Substantia nigra (tissue), 51 donors: ENCODE measurements at places on chromosomes 13 and 19.

GRCh38 chr13:84844473-84844872 lies 954.7 kb downstream of the SLITRK6 start:
- no peak for DNase-seq

DNA sequence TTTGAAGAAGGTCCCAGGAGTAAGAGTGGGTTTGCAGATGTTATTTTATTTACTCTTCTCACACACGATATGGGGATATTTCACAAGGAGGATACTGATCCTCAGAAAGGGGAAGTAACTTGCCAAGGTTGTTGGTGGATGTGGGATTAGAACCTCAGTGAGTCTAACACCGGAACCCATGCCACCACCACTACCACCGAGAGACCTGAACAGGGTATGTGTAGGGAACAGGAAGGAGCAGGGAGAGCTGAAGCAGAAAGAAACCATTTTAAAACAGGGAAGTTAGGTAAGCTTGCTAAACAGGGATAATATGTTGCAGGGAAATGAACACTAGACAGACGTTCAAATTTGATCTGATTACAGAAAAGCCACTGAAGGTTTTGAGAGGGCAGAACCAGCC lies 11.6 kb upstream of the CEACAM3 start:
- DNase-seq: no peak

DNA sequence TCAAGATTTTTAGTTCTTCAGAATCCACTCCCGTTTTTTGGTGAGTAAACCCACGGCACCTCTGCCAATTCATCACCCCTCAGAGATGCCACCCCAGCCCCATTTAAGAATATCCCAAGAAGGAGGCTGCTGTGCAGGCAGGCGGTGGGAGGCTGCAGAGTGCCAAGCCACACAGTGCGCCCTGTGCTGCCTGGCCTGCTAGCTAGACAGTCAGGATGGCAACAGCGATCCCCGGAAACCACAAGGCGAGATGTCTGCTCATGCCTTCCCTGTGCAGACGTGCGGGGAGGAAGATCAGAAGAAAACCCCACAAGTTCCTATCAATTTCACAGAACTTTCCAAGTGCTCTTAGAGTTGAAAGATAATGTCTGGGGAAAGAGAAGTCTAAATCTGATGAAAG lies 64.8 kb upstream of the GPR183 start:
- DNase-seq: peak; percentile 63

GRCh38 chr13:60169239-60170031 lies 5.7 kb upstream of the DIAPH3 start:
- DNase-seq: no peak

DNA sequence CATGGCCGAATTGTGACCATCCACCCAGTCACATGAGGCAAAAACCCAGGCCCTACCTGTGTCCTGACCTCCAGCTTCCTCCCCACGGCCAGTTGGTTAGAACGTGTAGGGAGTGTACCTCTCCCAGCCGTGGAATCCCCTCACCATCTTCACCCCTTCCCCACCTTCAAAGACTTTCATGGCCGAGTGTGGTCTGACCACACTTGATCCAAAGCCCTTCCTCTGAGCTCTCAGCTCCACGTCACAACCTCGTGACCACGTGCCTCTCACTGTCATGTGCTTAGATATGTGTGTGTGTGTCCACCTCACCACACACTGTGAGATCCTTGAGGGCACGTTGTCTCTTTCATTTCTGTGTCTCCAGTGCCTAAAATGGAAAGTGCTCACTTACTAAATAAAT lies 48.6 kb upstream of the UBE2L5 start:
- no peak for DNase-seq

DNA sequence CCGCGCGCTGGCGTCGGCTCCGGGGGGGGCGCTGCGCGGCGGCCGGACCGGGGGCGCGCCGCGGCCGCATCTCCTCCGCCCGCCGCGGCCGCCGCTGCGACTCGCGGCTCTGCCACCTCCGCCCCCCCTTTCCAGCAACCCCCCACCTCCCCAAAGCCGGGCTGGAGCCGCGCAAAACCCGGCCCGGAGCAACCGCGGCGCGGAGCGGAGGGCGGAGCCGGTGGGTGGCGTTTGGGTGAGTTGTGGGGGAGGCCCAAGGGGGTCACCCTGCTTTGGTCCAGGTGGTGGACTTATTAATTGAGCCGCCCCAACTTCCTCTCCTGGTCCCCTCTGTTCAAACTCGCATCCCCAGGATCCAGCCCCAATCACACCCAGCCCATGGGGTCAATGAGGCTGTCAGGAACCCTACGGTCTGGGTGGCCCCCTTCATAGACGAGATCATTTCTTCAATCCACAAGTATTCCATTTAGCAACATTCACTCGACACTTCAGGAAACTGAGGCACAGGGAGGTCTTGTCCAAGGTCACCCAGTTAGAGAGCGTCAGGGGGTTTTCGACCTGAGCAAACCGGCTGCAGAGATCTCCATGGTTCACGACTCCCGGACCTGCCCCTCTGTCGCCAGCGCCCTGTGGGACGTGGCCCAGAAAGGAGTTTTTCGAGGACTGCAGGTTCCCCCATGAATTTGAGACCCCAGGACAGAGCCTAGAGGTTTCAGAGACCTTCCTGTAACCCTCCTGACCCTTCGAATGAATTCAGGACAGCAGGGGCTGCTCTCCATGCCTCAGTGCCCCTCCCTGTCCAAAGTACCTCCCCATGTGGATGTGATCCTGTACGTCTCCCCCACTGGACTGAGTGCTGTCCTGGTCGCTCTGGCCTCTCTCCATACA lies 22.4 kb upstream of the SEMA6B start:
- DNase-seq: no peak

GRCh38 chr19:16252459-16253205 lies 54.9 kb downstream of the AP1M1 start:
- peak; percentile 32 for DNase-seq

DNA sequence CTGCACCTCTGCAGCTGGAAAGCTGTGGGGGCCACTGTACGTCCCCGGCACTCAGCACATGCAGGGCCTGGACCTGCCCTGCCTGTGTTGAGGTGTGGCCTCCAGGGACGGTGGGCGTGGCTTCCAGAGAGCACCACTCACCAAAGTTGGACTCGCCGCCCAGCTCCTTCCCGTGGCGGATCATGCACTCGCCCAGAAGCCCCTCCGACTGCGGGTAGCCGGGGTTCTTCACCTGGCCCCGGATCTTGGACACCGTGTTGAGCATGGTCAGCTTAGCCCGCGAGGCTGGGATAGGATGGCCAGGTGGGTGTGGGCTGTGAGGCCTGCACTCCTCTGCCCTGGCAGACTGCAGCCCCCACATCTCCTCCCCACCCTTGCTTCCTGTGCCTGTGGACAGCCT lies 22.0 kb downstream of the MPND start:
- no peak for DNase-seq

- DNase-seq: no peak
These were observed 724.5 kb downstream of the SLITRK6 start for GRCh38 chr13:85074543-85075313.

DNA sequence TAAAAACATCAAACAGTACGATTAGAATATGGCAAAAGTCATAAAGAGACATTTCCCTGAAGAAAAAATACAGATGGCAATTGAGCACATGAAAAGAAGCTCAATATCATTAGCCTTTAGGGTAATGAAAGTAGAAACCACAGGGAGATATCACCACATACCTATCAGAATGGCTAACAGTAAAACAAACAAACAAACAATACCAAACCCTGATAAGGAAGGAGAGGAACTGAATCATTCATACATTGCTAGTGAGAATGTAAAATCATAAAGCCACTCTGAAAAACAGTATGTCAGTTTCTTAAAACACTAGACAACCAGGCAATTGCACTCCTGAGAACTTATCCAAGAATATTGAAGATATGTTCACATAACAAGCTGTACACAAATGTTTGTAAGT lies 1342.5 kb upstream of the SLC10A2 start:
- DNase-seq: no peak

- DNase-seq: no peak
These were observed 2.4 kb downstream of the CCDC194 start for GRCh38 chr19:17391371-17392151.

DNA sequence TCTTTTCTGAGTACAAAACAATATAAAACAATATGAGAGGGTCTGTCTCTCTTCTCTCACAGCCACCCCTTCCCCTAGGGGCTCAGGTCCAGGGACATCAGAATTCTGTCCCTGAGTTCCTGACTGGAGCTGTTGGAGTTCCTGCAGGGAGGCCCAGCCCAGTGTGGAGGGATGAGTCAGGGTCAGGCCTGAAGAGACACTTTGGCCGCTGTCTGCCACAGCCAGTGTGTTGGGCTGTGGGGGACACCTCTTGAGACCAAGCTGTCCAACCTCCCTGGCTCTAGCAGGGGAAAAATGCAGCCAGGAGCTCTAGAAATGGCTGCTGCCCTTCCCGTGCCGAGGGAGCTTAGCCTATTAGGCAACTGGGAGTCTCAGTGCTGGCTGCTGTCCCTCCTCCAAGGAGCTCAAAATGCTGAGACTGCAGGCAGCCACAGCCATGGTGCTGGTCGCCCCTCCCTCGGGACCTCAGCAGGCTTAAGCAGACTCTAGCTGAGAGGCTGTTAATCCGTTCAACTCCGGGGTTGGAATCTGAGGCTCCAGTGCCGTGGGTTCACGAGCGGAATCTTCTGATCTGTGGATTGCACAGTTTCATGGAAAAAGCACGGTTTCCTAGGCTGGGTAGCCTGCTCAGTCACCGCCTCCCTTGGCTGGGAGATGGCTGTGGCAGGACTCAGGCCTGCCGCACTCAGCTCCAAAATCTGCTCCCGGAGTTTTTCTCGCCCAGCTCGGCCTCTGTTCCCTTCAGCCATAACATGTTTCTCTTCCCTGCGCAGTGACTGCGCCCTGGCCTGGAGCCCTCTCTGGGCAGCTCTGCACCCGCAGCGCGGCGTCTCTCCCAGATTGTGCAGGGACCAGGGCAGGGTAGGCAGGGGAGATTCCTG lies 3.8 kb upstream of the ZNF626 start:
- DNase-seq: peak; percentile 9

DNA sequence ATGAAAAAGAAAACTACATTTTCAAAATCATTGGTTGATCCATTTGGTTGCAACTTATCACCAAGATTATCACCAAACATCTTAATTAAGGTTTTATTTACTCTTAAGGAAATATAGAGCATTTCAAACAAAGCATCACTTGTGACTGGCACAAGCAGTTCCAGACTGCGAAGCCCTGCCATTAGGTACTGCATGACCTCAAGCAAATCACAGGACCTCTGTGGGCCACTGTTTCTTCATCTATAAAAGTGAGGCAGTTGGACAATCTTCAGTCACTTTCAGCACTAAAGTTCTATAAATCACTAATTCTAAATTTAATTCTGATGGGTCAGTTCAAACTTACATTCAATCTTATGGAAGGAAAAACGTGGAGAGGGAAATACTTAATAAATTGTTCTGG lies 2.0 kb downstream of the ELF1 start:
- no peak for DNase-seq

DNA sequence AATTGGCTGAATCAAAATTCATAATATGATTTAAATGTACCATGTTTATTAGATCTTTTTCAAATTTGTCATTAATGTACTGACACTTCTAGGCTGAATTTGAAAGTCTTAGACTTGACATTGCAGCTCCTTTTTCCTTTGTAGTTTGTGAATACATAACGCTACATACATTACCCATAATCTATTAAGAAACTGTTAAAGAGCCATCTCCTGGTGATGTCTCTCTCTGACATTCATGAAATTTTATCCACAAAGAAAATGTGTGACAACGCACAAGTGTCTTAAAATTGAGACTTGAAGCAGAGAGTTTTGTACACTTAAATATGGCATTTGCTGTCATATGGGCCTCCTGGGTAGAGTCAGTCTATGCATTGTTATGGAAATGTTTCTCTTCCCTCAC lies 320.2 kb upstream of the ARGLU1 start:
- DNase-seq: no peak

- no peak for DNase-seq
These were observed 19.2 kb upstream of the ZNF331 start for GRCh38 chr19:53518716-53519115.

- no peak for DNase-seq
These were observed 16.4 kb upstream of the ZNF492 start for GRCh38 chr19:22617614-22618320.
